ENCODE measurements at places on chromosomes 16 and 17. TPM values are rescaled to one million over a fixed set of nuclear protein-coding genes. Genes with fewer than 3 reads are reported as not detected.

- H3K27me3 ChIP-seq = no peaks in the 10 kb centered on the region
- DNase-seq = no peak
- no peak overlapping the region for H3K27ac ChIP-seq
- H3K36me3 ChIP-seq = peaks cover 5% of the 10 kb centered on the region
- H3K4me3 ChIP-seq = no peak overlapping the region
These were observed 12.3 kb upstream of the SLC38A8 start for GRCh38 chr16:84054916-84055315.

DNA sequence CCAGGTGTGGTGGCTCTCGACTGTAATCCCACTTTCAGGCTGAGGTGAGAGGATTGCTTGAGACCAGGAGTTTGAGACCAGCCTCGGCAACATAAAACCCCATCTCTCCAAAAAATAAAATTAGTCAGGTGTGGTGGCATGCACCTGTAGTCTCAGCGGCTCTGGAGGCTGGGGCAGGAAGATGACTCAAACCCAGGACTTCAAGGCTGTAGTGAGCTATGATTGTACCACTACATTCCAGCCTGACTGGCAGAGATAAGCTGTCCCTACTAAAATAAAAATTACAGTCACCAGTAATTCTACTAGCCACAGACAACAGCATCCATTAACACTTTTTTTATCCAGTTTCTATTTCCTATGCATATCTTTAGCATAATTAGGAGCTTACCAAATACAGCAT is 176.3 kb downstream of the CPPED1 start:
- no peak overlapping the region for H3K27ac ChIP-seq
- no peaks in the 10 kb centered on the region for H3K4me1 ChIP-seq
- no peaks in the 10 kb centered on the region for H3K36me3 ChIP-seq
- peaks cover 11% of the 10 kb centered on the region for H3K27me3 ChIP-seq

DNA sequence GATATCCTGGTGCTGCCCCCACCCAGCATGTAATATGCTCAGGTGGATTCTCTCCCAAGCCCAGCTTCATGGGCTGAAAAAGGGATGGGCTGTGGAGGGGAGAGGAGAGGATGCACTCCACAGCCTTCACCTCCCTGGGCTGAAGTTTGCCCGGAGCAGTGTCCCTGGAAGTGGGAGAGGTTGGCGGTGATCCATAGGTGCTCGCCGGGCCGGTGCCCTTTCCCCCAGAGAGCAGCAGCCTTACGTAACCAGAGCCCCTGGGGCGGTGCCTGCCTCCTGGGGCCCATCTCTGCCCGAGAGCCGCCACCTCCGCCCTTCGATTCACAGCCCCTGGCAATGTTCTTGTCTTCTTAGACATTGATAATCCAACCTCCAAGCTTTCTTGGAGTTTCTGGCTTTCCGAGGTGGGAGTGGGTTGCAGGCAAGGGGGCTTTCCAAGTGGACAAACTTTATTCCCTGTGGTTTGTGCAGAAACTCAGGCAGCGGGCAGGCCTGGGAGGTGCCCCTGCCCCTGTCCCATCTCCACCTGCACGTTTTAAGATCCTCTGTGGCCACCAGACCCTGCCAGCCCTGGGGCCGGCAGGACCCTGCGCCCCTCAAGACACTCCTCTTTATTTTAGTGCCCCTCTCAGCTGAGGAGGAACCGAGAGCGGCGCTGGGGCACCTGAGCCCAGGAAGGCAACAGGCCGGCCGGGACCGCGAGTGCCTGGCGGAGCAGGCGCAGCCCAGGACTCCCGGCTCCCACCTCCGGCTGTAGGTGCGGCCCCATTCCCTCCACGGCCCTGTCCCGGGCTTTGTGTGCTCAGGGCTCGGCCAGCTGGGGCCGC is 3.1 kb upstream of the WDR90 start:
- H3K36me3 ChIP-seq = no peaks in the 10 kb centered on the region
- no peak overlapping the region for H3K4me3 ChIP-seq
- peaks cover 39% of the 10 kb centered on the region for H3K4me1 ChIP-seq
- no peak for DNase-seq

- H3K27ac ChIP-seq = no peak overlapping the region
- no peak for DNase-seq
- H3K4me3 ChIP-seq = no peak overlapping the region
These were observed 87.4 kb upstream of the CHMP6 start for GRCh38 chr17:80904036-80904753.

Gene KRT32
- total RNA-seq = 0.73 TPM

DNA sequence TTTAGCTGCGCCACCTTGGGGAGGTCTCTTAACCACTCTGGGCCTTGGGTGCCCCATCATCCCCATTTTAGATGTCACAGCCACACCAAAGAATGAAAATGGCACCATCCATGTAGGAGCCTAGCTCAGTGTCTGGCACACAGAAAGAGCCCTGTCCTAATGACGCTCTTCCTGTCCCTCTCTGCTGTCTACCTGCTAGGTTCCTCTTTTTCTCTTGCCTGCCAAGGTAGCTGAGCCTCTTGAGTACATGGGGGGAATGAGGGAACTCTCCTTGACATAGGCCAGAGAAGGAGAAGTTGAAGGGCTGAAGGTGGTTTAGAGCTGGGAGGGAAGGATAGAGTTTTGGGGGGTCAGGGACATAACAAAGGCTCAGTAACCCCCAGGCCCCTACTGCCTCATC is 1.8 kb downstream of the RUNDC3A start:
- H3K27me3 ChIP-seq = peaks cover 8% of the 10 kb centered on the region
- H3K36me3 ChIP-seq = no peaks in the 10 kb centered on the region
- H3K4me3 ChIP-seq = no peak overlapping the region
- DNase-seq = no peak

DNA sequence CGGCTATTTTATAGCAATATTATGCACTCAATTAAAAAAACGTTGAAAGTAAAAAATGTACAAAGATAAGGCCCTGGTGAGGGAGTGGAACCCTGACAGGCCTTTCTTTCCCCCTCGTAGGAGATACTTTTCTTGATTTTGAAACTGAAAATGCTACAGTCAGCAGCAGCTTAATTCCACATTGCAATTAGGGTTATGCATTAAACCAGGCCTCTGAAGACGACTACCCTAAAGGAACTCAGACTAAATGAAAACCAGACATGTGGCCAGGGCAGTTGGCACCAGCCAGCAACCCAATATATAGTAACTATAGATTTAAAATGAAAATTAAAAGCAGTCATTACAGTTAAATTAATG is 463.2 kb upstream of the MAF start:
- H3K27ac ChIP-seq = no peak overlapping the region
- H3K4me3 ChIP-seq = peak overlapping the region; percentile 7
- no peaks in the 10 kb centered on the region for H3K36me3 ChIP-seq
- H3K4me1 ChIP-seq = no peaks in the 10 kb centered on the region
- no peaks in the 10 kb centered on the region for H3K27me3 ChIP-seq
- no peak for DNase-seq

Gene GAST
- total RNA-seq = not detected

DNA sequence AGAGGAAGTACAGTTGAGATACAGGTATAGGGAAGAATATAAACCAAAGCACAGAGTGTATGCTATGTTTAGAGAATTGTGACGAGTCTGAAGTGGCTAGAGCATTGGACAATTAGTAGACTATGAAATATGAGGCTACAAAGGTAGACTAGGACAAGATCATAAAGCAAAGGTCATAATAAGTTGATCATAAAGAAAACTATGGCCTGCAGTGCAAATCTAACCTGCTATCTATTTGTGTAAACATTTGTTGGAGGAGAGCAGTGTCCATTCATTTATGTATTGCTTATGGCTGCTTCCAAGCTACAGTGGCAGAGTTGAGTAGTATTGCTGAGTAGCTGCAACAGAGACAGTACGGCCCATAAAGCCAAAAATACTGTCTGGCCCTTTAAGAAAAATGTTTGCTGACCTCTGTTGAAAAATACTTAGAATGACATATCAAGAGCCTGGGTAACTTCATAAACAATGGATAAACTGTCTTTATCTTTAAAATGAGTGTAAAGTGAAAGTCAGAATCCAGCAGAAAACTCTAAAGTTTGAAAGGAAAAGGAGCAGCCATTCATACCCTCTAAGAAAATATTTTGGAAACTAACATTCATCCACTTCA is 14.5 kb upstream of the OR1E2 start:
- H3K27ac ChIP-seq = no peak overlapping the region
- no peaks in the 10 kb centered on the region for H3K27me3 ChIP-seq
- no peak for DNase-seq
- H3K4me1 ChIP-seq = no peaks in the 10 kb centered on the region

GRCh38 chr16:20638711-20639335 is 58.7 kb downstream of the ACSM1 start:
- H3K27me3 ChIP-seq = no peaks in the 10 kb centered on the region
- H3K4me1 ChIP-seq = no peaks in the 10 kb centered on the region
- no peak overlapping the region for H3K4me3 ChIP-seq
- DNase-seq = no peak

GRCh38 chr16:87216841-87217275 is 100.3 kb downstream of the C16orf95 start:
- H3K27me3 ChIP-seq = no peaks in the 10 kb centered on the region
- H3K27ac ChIP-seq = no peak overlapping the region
- no peak for DNase-seq

GRCh38 chr16:3787924-3788661 is 70.8 kb upstream of the TRAP1 start:
- no peak for DNase-seq
- H3K4me1 ChIP-seq = no peaks in the 10 kb centered on the region
- peaks cover 9% of the 10 kb centered on the region for H3K36me3 ChIP-seq
- H3K27me3 ChIP-seq = no peaks in the 10 kb centered on the region
- H3K27ac ChIP-seq = no peak overlapping the region

Gene NPB
- total RNA-seq = 2.0 TPM

DNA sequence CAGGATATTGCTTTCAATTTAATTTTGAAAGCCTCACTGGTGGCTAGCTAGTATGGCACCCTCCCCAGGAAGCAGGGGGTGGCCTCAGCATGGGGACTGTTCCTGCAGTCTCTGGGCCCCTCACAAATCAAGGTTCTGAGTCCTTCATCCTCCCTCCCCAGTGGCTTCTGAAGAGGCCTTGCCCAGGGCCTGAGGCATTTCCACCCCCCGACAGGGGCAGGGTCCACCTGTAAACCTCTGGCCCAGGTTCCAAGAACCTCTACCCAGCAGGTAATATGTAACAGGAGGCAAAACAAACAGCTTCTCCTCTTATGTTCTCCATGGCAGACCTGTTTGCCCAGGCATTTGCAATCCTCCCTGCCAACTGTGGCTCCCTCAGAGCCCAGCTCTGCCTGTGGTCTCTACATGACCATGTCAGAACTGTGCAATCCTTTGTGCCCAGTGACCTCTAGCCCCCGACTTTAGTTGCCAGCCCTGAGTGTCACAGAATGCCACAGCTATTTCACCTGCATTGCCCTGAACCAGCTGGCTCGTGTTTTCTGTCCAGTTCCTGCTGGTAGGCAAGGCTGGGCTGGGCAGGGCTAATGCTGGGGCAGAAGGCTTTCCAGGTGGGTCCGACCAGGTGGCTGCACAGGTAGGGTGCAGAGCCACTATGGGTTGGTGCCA is 14.3 kb downstream of the ACSF2 start:
- peak overlapping the region; percentile 79 for H3K27ac ChIP-seq
- H3K27me3 ChIP-seq = no peaks in the 10 kb centered on the region
- no peak overlapping the region for H3K4me3 ChIP-seq
- H3K4me1 ChIP-seq = peaks cover 7% of the 10 kb centered on the region
- no peaks in the 10 kb centered on the region for H3K36me3 ChIP-seq

GRCh38 chr17:6471531-6472465 is 27.5 kb downstream of the PIMREG start:
- no peaks in the 10 kb centered on the region for H3K27me3 ChIP-seq
- no peak for DNase-seq
- H3K36me3 ChIP-seq = no peaks in the 10 kb centered on the region
- H3K4me3 ChIP-seq = no peak overlapping the region
- H3K4me1 ChIP-seq = no peaks in the 10 kb centered on the region

DNA sequence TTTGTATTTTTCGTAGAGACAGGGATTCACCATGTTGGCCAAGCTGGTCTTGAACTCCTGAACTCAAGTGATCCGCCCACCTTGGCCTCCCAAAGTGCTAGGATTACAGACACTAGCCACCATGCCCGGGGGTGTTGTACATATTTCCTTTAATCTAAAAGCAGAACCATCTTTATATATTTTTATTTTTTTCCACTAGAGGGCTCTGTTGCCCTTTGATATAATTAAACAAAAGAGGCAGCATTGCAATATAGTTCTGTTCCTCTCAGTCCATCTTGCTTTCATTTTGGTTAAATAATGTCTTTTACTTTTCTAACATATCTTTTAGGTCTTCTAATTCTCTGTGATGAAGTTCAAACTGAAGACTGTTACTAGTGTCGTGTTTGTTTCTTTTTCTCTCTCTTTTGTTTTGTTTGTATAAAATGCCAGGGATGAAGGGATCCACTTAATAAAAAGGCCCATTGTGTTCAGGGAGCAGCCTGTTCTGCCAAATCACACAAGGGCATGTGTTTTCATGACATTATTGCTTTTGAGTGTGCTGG is 23.4 kb downstream of the WWOX start:
- H3K27ac ChIP-seq = peak overlapping the region; percentile 90
- DNase-seq = peak; percentile 73
- H3K27me3 ChIP-seq = no peaks in the 10 kb centered on the region
- H3K4me3 ChIP-seq = peak overlapping the region; percentile 26
- no peaks in the 10 kb centered on the region for H3K4me1 ChIP-seq
- H3K36me3 ChIP-seq = no peaks in the 10 kb centered on the region

GRCh38 chr16:1879477-1879876 is 7.5 kb upstream of the MEIOB start:
- H3K4me3 ChIP-seq = no peak overlapping the region
- no peak for DNase-seq
- no peaks in the 10 kb centered on the region for H3K36me3 ChIP-seq
- H3K27ac ChIP-seq = no peak overlapping the region
- H3K27me3 ChIP-seq = no peaks in the 10 kb centered on the region
- H3K4me1 ChIP-seq = no peaks in the 10 kb centered on the region

DNA sequence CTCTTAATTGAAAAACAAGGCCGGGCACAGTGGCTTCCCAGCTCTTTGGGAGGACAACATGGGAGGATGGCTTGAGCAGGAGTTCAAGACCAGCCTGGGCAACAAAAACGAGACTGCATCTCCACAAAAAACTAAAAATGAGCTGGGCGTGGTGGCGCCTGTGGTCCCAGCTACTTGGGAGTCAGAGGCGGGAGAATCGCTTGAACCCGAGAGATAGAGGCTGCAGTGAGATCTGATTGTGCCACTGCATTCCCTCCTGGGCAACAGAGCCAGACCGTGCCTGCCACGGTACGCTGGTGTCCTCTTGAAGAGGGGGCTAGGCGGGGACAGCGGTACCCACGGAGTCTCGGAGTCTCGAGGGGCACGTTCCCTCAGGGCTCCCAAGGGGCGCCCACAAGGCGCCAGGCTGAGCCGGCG is 27.9 kb upstream of the ADORA2B start:
- no peaks in the 10 kb centered on the region for H3K4me1 ChIP-seq
- H3K27ac ChIP-seq = no peak overlapping the region
- H3K36me3 ChIP-seq = no peaks in the 10 kb centered on the region
- DNase-seq = no peak
- peaks cover 2% of the 10 kb centered on the region for H3K27me3 ChIP-seq

DNA sequence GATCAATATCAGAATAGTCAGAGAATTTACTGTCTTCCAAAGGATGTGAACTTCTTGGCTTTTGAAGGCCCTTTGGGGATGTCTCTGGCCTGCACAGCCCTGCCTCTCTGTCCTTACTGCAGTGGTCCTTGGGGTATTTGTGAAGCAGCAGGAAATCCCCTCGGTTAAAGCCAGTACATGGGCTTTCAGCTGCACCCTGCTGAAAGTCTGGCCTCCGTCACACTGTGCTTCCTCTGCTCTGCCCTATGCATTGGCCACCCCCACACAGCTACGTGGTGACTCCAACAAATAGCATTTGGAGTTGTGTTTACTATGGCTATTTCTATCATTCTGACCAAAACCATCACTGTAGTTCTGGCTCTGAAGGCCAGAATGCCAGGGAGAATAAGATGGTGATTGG is 21.2 kb downstream of the SYCE1L start:
- H3K27me3 ChIP-seq = no peaks in the 10 kb centered on the region
- H3K27ac ChIP-seq = no peak overlapping the region
- DNase-seq = no peak
- no peaks in the 10 kb centered on the region for H3K36me3 ChIP-seq
- H3K4me1 ChIP-seq = no peaks in the 10 kb centered on the region
- no peak overlapping the region for H3K4me3 ChIP-seq

Data from breast epithelium (tissue), 4 donors.